ENCODE measurements at places on chromosomes 3 and 15.

- DNase-seq = no peak
Measured at GRCh38 chr3:152395764-152396163, 127.0 kb downstream of the MBNL1 start.

GRCh38 chr3:122858373-122858772 lies 63.5 kb downstream of the SLC49A4 start:
- DNase-seq = no peak

DNA sequence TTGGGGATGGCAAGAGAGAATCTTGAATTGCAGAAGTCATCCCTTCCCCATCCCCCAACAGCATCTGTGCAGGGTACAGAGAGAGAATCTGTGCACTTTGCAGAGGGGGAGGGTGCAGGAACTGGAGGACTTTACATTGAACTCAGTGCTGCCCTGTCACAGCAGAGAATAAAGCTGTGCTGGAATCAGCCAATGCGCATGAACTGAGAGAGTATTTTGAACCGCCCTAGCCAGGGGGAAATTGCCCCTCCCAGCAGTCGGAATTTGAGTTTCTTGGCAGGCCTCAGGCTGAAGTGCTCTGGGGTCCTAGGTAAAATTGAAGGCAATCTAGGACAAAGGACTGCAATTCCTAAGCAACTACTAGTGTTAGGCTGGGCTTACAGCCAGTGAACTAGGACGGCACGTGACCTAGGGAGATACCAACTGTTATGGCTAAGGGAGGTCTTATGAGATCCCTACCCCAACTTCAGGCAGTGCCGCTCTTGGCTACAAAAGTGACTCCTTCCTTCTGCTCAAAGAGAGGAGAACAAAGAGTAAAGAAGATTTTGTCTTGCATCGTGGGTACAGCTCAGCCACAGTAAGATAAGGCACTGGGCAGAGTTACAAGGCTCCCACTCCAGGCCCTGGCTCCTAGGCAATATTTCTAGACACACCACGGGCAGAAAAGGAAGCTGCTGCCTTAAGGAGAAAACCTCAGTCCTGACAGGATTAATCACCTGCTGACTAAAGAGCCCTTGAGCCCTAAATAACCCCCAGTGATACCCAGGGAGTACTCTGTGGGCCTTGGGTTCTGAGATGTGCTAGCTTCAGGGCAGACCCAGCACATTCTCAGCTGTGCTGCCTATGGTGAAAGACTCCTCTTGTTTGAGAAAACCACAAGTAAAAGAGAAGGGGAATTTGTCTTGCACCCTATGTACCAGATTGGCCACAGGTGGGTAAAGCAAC lies 300.5 kb upstream of the ALCAM start:
- DNase-seq = no peak

- DNase-seq = no peak
Measured at GRCh38 chr3:43786526-43787305, 96.0 kb downstream of the ABHD5 start.

GRCh38 chr3:145903472-145904013 lies 257.4 kb downstream of the PLOD2 start:
- no peak for DNase-seq

GRCh38 chr3:12286927-12287726 lies 1.7 kb upstream of the PPARG start:
- no peak for DNase-seq

- DNase-seq = no peak
Measured at GRCh38 chr3:46863261-46863782, at the start of gene MYL3. Gene MYL3 (minus strand): TSS chr3:46863444. CDS start chr3:46863390, 54 bp downstream.

- no peak for DNase-seq
Measured at GRCh38 chr15:96338766-96339618, 8.5 kb downstream of the NR2F2 start.

GRCh38 chr15:69974321-69974720 lies 123.4 kb downstream of the TLE3 start:
- no peak for DNase-seq

GRCh38 chr3:39338201-39338600 lies 8.7 kb downstream of the CCR8 start:
- no peak for DNase-seq

- DNase-seq = peak; percentile 1
Measured at GRCh38 chr3:62667714-62668113, 207.5 kb downstream of the CADPS start.

DNA sequence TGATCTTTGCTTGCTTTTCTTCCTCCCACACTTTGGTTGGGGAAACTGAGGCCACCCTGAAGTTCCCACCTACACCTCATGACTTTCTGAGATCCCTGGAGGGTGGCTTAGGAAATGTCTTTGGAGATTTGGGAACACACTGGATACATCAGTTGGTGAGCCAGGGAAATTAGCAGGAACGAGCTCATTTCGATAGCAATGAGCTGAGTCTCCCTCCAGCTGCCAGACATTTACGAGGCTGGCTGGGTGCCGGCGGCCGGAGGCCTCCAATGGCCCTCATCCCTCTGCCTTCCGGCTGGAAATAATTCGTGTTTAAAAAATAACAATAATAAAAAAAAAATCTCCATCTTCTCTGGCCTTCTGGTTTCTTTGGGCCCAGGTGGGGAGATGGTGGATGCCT lies 38.8 kb downstream of the SMAD6 start:
- DNase-seq = no peak

- DNase-seq = peak; percentile 28
Measured at GRCh38 chr3:170367797-170368196, 10.3 kb downstream of the SKIL start.

DNA sequence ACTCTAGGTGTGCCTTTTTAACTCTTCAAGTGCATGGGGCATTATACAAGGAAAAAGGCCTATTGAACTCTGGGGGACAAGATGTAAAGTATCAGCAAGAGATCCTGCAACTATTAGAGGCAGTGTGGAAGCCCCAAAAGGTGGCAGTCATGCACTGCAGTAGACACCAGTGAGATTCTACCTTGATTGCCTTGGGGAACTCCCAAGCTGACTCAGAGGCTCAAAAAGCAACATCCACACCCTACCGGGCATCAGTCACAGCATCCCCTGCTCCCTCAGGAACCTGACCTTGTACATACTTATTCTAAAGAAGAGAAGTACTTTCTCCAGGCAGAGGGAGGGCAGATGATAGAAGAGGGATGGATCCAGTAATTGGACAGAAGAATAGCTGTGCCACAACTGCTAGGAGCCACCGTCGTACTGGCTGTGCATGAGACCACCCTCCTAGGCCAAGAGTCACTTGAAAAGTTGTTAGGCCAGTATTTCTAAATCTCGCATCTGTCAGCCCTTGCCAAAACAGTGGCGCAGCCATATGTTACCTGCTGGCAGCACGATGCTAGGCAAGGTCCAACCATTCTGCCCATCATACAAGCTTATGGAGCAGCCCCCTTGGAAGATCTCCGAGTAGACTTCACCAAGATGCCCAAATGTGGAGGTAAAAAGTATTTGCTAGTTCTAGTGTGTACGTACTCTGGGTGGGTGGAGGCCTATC lies 523.1 kb upstream of the FRG2C start:
- DNase-seq = no peak

DNA sequence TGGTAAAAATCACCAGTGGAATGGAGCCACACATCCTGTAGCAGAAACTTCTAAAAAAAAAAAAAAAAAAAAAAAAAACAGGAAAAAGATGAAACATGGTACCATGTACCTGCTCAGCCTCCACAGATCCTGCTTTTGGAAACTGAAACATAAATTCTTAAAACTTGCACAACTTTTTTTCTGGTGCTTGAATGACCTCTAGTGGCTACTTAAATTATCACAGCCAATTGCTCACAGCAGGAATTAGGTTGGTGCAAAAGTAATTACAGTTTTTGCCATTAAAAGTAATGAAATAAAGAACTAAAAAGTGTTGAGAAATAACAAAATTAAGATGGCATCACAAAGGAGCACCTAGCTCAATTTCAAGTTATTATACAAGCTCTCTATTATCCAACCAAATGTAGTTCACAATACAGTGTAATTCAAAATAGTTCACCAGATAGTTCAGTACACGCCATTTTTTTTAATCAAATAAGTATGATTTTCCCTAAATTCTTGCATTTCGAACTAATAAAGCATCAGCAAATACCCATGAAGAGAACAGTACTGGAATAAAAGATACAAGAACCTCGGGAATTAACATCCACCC lies 80.6 kb downstream of the ULK4 start:
- no peak for DNase-seq

DNA sequence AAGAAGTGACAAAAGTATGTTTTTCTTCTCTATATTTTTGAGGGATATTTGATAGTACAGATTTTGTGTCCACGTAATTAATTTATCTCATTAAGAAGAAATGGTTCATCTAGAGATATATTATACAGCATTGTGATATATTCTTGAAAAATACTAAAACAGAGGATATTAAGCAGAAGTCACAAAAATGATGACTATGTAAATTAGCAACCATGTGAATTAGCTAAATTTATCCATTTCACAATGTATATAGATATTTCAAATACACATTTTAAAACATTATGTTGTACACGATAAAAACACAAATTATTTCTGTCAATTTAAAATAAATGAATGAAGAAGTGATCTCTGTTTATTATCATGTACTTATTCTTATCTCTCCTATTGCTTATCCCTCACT lies 989.5 kb downstream of the TUSC7 start:
- no peak for DNase-seq

DNA sequence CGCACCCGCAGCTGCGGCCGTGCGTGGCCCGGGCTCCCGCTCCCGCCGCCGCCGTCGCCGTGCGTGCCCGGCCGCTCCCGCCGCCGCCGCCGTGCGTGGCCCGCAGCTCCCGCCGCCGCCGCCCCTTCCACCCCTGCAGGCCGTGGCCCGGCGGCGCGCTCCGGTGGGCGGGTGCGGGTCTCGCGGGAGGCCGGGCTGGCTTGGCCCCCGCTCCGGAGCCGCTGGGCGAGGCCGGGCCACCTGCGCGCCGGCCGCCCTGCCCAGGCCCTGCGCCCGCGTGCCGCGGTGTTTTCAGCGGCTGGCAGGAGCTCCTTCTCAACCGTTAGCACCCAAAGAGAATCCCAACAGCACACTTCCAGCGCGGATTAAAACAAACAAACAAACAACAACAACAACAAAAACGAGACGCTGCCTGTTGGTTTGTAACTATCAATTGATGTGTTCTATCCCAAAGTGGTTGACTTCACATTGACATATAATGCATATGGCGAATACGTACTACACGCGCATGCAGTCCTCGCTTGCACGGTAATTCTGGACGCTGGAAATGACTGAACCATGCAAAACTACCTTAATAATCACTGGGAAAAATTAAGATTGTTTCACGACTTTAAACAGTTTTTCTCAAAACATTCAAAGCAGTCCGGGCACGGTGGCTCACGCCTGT lies 113.7 kb upstream of the GOLGA8J start:
- DNase-seq = no peak

- peak; percentile 7 for DNase-seq
Measured at GRCh38 chr3:112582244-112582874, 20.5 kb downstream of the SLC35A5 start.

DNA sequence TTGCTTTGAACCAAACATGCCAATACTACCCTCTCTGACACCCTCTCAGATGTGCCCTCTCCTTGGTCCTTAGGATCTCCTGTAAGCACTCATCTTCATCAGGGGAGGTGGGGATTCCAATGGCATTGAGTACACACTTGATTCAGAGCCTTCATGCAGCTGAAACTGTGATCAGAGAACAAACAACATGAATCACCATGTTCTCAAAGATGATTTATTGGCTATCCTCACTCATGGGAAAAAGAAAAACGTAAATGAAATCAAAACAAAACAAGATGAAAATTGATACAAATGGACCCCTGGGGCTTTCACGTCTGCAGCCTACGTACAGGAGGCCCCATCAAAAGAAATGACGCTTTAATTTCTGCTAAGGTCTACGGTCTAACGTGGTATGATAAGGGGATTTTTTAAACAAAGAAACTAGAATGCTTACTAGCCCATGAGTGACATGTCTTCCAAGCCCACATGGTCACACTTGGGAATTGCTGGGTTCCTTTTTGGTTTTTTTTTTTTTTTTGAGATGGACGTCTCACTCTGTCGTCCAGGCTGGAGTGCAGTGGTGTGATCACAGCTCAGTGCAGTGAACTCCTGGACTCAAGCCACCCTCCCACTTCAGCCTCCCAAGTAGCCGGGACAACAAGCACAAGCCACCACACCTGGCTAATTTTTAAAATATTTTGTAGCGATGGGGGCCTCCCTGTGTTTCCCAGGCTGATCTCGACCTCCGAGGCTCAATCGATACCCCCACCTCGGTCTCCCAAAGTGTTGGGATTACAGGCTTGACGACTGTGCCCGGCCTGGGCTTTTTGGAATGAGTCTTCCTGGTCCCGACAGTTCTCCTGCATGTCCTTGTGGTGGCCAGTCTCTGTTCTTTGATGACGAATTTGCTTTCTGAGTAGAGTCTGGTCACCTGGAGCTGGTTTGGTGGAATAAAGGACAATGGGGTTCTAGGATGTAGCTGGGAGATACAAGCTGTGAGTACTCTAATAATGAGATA lies 202.6 kb downstream of the XXYLT1 start:
- no peak for DNase-seq

- no peak for DNase-seq
Measured at GRCh38 chr15:42194513-42194912, 13.6 kb downstream of the VPS39 start.

DNA sequence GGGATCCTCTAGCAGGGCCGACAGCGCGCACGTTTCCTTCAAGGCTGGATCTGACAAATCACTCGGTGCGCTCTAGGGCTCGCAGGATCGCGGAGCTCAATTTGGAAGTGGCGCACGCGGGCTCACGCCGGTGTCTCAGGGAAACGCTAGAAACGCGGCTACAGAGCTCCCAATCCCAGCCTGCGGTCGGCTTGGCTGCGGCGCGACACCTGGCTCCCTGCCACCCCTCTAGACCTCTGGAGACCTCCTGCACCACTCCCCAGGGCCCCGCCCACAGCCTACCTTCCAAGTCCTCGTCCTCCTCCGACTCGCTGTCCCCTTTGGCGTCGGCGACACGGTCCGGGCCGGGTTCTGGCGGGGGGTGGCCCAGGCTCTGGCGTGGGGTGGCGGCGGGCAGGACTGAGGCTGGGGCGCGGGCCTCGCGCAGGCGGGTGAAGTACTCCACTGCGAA lies 596 bp downstream of the PRKAR2A start:
- peak; percentile 71 for DNase-seq

GRCh38 chr15:89089316-89090230 lies 1.3 kb downstream of the ABHD2 start:
- DNase-seq = no peak

- no peak for DNase-seq
Measured at GRCh38 chr15:20358779-20359414, 182.7 kb downstream of the GOLGA6L6 start.

DNA sequence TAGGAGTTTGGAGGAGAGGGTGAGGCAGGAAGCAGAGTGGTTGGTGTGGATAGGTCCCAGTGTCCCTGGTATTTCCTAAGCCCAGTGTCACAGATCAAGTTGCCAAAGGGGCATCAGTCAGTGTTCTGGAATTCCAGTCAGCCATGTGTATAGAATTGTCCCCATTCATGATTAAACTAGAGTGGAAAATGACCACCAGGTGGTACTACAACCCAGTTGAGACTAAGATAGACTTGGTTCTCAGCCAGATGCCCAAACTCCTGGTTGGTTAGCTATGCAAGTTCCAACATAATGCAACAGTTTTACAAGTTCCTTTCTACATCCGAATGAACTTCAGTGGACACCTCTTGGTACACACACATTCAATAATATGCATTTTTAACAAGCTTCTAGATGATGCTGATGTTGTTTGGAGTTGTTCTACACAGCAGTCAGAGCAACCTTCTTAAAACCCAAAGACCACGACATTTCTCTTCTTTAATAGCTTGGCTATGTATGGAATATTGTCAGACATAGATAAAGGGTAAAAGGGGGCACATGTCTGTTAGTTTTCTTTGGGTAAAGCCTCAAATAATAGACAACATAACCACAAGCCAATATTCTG lies 8.4 kb upstream of the ATR start:
- DNase-seq = no peak
